ENCODE measurements at places on chromosomes 13 and 19. TPM values are rescaled to one million over a fixed set of nuclear protein-coding genes. Genes with fewer than 3 reads are reported as not detected.

- DNase-seq: no peak
Observed at GRCh38 chr13:73268306-73268705, 209.5 kb downstream of the KLF5 start.

DNA sequence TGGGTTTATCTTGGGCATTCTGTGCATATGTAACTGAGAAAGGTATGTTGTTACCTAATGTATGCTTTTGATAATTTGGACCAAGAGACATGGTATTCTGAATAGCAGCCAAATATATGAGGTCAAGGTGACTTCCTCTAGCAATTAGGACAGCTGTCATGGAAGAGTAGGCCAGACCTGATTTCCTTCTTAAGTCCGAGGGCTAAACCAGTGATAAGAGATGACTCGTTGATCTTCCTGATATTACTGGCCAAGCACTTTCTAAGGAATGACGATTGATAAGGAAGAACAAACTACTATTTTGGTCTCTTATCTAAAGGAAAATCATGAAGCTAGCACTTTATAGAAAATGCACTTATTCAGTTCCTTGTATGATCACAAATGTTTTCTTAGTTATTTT is 42.7 kb downstream of the ARHGAP35 start:
- DNase-seq: no peak

DNA sequence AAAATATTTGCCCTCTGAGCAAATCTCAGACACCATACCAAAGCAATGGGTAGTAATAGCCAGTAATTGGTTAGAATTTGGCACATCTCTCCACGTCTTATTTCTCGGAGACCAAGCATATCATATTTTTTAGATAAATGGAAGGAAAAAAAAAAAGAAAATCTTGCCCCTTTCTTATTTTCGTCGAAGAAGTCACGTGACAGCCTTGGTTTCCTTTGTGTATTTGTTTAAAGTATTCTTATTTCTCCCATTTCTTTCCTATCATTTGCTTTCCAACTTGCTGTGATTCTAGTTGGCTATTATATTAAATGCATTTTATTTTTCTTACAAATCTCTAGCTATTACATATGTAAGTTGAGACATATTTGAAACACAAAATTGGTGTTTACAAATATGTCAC is 2155.9 kb downstream of the PCDH9 start:
- DNase-seq: no peak

DNA sequence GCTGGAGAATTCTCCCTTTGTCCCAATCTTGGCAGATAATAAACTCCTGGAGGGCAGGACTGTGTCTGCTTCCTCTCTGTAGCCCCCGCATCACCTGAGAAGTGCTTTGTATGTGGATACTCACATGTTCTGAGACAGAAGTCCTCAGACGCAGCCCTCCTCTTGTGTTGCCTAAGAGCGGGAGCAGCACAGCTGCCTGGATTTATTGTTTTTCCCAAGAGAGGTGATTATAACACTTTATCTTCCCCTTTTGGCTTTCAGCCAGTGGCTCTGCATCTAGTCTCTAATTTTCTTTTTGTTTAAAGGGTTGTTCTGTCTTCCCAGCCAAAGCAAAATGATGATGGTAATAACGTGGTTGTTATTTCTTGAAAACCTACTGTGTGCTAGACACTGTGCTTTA is 36.1 kb downstream of the OLFM4 start:
- no peak for DNase-seq

DNA sequence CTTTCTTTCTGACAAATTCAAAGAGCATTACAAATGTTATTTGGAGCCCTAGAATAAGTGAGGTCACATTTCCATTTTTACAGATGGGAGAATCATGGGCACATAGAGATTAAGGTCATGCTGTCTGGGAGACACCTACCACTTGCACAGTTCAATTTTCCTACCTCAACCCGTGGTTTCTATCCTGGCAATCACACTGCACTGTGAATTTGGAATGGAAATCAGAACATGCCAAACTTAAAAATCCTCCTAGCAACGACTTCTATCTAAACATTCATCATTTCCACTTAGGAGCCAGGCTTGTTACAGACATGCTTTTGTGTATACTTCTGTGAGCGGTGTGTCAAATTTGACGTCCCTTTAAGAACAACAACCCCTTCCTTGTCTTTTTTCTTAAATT is 251.5 kb downstream of the DNAJC15 start:
- no peak for DNase-seq

GRCh38 chr13:45370922-45371406 is 30.0 kb upstream of the TPT1 start:
- DNase-seq: peak; percentile 58

DNA sequence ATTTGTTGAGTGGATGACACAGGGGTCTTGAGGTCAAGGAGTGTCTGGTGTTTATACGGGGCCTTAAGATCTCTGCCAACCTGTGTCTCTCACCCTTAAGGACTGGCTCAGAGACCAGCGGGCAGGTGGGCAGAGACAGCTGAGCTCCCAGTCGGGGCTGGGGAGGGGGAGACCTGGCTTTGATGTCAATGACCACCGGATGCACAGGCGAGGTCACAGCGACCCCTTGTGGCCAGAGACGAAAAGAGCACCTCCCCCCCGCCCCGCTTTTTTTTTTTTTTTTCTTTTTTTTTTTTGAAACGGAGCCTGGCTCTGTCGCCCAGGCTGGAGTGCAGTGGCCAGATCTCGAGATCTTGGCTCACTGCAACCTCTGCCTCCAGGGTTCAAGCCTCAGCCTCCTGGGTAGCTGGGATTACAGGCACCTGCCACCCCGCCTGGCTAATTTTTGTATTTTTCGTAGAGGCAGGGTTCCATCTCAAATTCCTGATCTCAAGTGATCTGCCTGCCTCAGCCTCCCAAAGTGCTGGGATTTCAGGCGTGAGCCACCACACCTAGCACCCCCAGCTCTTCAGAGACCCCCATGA is 12.1 kb upstream of the KLK14 start:
- no peak for DNase-seq

DNA sequence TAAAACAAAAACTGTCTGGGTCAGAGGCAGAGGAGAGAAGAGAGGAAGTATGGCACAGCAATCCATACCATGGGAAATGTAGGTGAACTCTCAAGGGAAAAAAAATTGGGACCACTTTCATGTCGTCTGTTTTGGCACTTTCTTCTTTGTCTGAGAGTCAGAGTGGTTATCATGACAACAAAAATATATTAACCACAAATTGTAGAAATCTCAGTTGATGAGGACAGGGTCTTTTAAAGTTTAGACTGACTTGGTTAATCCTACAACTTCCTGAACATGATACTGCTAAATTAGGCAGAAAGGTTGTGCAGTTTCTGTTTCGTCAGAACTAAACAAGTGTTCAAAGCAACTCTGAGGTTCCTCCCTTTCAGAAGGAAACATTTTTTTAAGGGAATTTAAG is 15.2 kb downstream of the KLF5 start:
- DNase-seq: no peak

DNA sequence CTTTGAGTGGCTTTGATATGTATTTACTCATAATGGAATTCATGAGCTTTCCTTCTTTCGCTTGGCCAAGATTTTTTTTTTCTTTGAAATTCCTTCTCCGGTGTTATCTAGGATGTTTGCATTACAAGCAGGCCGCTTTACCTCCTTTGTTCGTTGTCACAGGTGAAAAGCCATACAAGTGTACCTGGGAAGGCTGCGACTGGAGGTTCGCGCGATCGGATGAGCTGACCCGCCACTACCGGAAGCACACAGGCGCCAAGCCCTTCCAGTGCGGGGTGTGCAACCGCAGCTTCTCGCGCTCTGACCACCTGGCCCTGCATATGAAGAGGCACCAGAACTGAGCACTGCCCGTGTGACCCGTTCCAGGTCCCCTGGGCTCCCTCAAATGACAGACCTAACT is 16.7 kb downstream of the KLF5 start:
- no peak for DNase-seq

DNA sequence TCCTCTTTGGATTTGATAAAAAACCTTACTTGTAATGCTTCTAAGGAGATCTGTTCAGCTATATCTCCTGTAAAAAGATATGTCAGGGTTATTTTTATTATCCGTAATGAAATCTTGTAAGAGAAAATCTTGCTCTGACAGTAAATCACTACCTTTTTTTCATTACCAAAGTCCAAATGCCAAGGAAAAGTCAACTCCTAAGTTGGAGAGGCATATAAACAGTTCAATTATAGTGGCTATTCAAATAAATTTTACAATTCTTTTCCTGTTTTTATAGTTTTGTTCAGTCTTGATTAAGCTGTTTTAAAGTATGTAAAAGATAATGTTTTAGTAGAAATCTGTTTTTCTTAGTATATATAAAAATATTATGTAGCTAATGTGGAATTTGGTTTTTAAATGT is 9.0 kb downstream of the KCTD4 start:
- DNase-seq: no peak

DNA sequence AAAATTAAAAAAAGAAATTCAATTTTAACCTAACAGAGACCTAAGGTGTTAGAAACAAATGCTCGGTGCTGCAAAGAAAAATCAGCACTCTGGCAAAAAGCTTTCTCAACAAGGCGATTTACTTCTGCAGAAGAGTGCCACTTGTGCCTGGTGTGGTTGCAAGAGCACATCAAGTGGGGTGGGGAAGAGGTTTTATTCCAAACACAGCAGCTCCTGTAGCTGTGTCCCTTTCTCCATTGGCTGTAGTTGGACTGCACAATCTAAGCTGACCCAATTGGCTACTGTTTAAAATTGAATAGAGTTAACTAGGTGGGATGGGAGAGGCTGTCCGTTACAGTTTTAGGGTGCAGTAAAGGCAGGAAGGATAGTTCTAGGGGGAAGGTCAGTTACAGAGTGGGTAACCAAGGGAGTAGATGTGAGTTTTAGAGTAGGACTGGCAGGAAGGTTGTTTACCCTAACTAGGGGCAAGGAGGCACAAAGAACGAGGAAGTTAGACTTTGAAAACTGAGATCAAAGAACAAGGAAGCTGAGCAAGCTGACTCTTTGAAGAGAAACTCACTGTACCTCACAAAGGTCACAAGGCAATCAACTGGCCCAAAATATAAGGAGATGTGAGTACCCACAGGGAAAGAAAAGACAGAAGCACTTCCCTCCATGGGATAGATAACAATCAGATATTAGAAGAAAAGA is 145.7 kb downstream of the LIG4 start:
- no peak for DNase-seq

GRCh38 chr13:73962284-73962683 is 171.9 kb downstream of the KLF12 start:
- DNase-seq: no peak

The DMKN gene
- polyA plus RNA-seq: 68.1 TPM

The PSG1 gene
- not detected for polyA plus RNA-seq

The MED16 gene
- 54.4 TPM for polyA plus RNA-seq

The BEST2 gene
- polyA plus RNA-seq: not detected

The RXFP2 gene
- polyA plus RNA-seq: 0.42 TPM

The CD33 gene
- 1.6 TPM for polyA plus RNA-seq

The FAM216B gene
- not detected for polyA plus RNA-seq

The SPRED3 gene
- polyA plus RNA-seq: 1.1 TPM

The CD37 gene
- polyA plus RNA-seq: 32.7 TPM

Measured in right renal cortex interstitium (tissue), 3 donors.